HFFc6 (cell line): ENCODE measurements at places on chromosomes 7 and 10. TPM values are rescaled to one million over a fixed set of nuclear protein-coding genes. Genes with fewer than 3 reads are reported as not detected.

ABCB1 gene
- 5.4 to 9.3 TPM (median 7.4 TPM) in 3 replicates for total RNA-seq

DNA sequence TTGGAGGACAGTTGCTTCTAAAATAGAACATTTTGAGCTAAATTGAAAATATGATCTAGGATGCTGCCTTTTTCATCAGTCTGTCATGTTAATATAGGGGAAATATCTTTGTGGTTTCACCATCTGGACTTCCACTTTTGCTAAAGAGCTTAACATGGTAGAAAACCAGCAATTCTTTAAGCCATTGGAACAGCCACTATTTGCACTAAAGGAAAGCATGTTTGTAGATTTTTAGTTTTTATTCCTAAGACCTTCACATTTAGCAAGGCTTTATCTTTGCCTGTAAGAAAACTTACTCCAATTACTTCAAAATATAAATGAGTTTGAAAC lies 291.0 kb downstream of the RNLS start:
- no peak for DNase-seq

DNA sequence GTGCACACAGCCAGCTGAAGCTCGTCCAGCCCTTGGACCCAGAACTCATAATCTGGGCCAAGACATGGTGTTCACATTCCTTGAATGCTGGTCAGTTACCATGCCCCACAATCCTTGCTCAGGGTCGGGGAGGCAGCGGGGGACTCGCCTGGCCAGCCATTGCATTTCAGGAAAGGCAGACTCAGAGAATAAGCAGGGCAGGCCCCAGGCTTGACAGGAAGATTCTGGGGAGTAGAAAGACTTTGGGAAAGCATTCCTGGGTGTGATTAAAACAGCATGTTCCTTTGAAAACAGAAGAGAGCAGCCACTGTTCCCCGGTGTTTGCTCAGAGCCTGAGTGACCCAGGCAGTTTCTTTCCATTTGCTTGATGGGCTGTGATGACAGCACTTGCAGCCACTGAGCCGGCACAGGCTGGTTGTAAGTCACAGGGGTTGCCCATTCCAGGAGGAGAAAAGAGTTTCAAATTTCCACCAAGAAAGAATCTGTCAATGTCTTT lies 473.7 kb downstream of the TYW1 start:
- DNase-seq: no peak

DNA sequence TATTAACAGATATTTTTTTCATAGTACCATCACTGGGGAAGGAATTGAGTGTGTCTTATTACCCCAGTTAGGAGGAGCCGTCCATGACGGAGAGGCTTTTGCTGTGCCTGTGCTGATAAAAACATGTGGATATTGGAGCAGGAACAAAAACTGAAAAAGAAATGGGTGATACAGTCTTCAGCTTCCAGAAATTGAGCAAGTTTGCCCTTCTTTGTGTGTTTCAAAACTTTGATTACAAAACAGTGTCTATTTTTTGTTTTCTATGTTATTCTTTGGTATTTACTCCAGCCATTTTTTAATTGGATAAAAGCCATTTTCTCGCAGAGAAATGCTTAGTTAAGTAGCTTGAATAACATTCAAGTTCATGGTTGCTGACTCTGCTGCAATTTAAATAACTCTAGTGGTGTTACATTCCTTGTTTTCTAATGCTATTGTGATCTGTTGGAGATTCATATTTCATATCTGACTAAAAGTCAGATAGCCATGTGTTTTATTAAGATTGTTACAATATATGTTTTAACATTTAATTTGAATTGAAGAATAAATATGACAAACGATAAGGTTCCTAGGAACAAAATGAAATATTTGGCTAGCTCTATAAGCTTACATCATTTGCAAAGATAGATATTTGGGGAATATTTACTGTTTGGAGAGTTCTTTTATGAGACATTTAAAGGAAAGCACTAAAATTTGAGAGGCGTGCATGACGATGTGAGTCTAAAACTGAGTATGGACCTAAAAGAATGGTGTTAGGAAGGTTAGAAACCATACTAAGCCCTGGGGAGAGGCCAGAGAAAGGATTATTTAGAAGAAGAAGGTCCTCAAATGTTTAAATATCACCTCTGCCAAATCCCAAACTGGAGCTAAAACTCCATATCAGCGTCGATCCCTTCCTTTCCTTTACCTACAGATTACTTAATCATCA lies 747.3 kb upstream of the CELF2 start:
- no peak for DNase-seq

CYP3A7 gene
- not detected in 3 replicates for total RNA-seq

SEMA3D gene
- total RNA-seq: 16.3 to 23.7 TPM (median 22.1 TPM) in 3 replicates

- no peak for DNase-seq
These were observed 4.9 kb upstream of the KLHL7 start for GRCh38 chr7:23100697-23101096.

GRCh38 chr7:68420342-68421192 lies 1177.7 kb upstream of the AUTS2 start:
- DNase-seq: no peak

DNA sequence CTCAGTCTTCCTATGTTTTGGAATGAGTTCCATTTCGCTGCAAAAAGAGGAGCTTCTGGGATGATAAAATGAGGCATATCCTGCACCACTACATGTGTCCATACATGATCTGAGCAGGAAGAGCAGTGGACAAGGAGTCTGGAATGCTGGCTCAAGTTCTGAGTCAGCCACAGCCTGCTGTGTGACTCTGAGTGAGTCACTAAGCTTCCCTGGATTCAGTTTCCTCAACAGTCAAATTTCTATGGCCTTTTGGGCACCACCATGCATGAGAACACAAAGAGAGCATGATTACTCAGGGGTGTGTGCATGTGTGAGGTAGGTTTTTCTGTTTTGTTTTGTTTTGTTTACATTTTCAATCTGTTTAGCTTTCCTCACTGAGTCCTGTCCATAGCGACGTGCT lies 254.6 kb downstream of the ANKRD30A start:
- DNase-seq: no peak

DNA sequence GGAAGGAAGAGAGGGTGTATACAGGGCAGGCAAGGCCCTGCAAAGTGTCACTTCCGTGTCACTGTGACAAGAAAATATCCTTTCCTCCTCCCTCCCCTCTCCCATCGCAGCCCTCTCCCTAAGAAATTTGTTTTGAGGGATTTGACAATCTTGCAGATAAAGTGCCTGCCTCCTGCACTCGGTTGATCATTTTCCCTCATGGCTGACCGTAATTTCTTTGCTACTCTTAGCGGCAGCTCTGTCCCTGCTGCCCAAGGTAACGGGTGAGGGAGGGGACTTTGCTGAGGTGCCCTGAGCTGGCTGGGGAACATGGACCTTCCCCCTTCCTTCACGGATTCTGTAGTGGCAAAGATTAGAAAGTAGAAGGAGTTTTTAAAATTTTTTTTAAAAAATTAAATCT lies 179.1 kb downstream of the TCF7L2 start:
- no peak for DNase-seq
